Stimulated activated CD8-positive, alpha-beta memory T cell treated with anti-CD3 and anti-CD28 coated beads, Interleukin-2, amount 100 ng/mL, for 48 hours (primary cell): ENCODE measurements at places on chromosomes 5 and 9.

DNA sequence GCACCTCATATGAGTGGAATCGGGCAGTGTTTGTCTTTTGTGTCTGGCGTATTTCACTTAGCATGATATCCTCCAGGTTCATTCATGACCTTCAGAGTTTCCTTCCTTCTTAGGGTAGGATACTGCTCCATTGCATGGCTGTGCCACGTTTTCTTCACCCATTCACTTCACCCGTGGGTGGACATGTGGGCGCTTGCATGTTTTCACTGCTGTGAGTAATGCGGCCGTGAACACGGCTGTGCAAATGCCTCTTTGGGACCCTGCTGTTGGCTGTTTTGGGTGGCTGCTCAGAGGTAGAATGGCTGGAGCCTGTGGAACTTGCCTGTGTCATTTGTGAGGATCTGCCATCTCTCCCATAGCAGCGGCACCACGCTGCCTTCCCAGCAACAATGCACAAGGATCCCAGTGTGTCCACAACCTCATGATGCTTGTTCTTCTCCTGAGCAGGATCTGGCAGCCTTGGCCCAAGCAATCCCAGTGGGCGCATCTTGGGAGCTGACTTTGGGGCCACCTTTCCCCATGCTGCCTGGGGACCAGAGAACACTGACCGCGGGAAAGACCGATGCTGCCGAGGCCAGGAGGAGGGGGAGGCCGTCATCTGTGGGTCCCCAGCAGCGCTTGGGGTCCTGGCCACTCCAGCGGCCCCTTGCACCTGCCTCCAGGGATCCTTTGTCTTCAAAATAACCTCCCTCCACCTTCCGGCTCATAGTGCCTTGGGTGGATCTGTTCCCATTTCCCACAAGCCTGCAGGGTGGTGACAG, 2.3 kb upstream of the SCGB3A1 start:
- no peak for DNase-seq

- no peak for DNase-seq
Measured at GRCh38 chr9:112569186-112569585, 82.6 kb downstream of the KIAA1958 start.

- no peak for DNase-seq
Measured at GRCh38 chr5:107285772-107286171, 385.0 kb downstream of the EFNA5 start.

- DNase-seq = no peak
Measured at GRCh38 chr9:133348718-133349573, 928 bp downstream of the RPL7A start.

- no peak for DNase-seq
Measured at GRCh38 chr5:81805086-81805485, 54.2 kb upstream of the SSBP2 start.
